Bronchial epithelial cell (primary cell): ENCODE measurements at places on chromosomes 6 and 20.

DNA sequence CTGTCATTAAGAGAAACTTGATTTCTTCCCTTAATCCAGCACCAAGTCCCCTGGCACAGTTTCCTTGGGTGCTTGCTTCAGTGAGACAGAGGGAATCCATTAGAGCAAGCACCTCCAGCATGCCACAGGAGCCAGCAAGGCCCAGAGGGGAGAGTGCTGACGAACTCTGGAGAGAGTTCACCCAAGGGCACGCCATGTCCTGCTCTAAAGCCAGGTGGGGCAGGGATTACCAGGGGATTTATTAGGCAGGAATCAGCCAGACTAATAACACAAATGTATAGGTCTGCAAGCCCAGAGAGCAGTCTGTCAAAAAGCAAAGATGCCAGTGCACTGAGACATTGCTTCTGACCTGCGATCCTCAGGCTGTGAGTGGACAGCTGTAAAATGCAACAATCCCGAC lies 155.4 kb upstream of the SYNDIG1 start:
- DNase-seq = no peak

- DNase-seq = no peak
These were observed 45.4 kb upstream of the QKI start for GRCh38 chr6:163369141-163369540.

- no peak for DNase-seq
These were observed 54.2 kb downstream of the RALY start for GRCh38 chr20:34047917-34048316.

DNA sequence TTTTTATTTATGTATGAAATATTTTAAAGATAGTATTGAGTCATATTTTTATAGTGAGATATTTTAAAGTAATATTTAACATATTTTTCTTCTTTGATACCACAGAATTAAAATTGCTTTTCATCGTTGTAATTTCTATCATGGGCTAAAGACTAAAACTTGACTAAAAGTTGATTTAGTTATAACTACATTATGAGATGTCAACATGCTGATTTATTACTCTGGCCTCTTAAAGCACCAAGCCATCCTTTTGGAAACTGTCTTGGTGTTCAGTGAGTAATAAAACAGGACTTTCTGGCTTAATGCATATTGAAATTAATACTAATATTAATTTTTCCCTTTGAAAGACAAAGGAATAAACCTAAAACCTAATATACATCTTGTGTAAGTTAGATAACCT lies 95.2 kb upstream of the ADGRF4 start:
- DNase-seq = no peak

DNA sequence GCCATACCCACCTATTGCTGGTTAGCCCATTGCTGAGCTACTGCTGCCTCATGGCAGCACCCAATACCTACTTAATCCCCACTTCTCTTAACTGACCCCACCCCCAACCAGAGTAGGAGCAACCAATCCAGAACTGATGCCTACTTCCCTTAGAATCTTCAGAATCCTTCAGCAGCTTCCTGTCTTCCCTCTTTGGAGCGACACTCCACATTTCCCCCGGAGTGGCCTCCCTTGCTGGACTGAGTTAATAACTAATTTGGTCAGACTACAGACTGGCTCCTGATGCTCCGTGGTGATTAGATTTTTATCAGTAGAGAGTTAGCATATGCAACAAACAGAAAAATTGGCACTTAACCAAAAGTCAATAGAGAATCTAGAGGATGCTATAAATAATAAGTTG lies 51.2 kb upstream of the UBR2 start:
- no peak for DNase-seq

GRCh38 chr6:12249541-12250382 lies 40.4 kb upstream of the EDN1 start:
- DNase-seq = no peak

DNA sequence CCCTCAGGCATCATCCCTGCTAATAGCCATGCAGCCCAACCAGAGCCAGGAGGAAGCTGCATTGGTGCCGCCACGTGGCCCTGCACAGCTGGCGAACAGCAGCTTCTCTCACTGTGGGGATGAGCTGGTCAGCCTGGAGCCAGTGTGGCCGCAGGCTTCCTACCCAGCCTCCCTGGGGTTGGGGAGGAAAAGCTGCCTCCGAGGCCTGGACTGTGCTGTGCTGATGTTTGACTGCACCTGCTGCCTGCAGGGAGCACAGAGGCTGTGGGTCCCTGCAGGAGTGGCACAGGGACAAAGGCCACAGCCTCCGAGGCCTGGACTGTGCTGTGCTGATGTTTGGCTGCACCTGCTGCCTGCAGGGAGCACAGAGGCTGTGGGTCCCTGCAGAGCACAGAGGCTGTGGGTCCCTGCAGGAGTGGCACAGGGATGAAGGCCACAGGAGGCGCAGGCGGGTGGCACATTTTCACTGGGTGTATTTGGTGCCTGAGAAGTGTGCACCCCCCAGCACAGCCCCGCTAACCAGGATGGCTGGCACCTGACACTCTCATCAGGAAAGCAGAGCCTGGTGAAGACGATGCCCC lies 83.9 kb downstream of the DLL1 start:
- no peak for DNase-seq
